ENCODE measurements at places on chromosomes 11 and 22. TPM values are rescaled to one million over a fixed set of nuclear protein-coding genes. Genes with fewer than 3 reads are reported as not detected.

ZW10 gene
- 14.6 TPM for total RNA-seq

PLAAT2 gene
- not detected for total RNA-seq

NDUFS3 gene
- 73.8 TPM for total RNA-seq

PGA5 gene
- 11.7 TPM for total RNA-seq

CALCA gene
- total RNA-seq: not detected

PIWIL4 gene
- total RNA-seq: 9.0 TPM

CCDC87 gene
- not detected for total RNA-seq

OR51I2 gene
- total RNA-seq: not detected

LDHAL6A gene
- total RNA-seq: not detected

APOA5 gene
- not detected for total RNA-seq

CTSD gene
- total RNA-seq: 1,776 TPM

All from subcutaneous adipose tissue (tissue), 4 donors.